ENCODE measurements at places on chromosomes 4 and X.

- DNase-seq = no peak
These were observed 58.0 kb downstream of the ENPEP start for GRCh38 chr4:110533940-110534339.

DNA sequence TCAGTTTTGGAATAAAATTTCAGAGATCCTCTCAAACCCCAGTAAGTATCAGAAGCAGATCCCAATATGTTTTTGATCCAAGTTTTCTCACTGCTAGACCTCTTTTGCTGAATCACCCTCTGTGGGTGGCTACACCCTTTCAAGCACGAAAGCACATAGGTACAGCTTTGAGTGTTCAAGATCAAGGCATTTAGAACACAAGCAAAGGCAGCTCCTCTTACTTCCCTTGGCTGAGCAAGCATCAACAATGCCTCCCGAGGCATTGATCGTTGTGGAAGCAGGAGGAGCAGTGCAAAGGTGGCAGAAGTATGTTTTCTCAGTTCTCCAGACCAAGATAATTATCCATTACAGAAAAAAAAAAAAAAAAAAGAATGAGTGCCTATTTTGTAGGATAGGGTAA, 72.0 kb upstream of the TSPAN7 start:
- no peak for DNase-seq

DNA sequence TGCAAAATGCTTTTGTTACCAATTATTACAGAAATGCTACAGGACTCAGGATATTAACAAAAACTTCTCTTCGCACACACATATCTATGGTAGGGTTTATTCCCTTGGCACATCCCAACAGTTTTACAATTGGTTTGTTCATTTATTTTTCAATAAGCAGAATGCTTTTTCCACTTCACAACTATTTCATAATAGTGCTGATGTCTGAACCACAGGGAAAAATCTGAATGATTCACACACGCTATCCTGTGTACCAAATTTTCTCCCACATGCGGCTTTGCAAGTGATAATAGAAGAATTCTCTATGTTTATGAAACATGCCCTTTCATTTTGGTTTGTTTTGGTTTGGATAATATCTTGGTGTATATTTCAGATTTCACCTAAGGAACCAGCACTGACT, 725.7 kb upstream of the TENM3 start:
- no peak for DNase-seq

GRCh38 chrX:70117738-70118137, 15.5 kb upstream of the IGBP1 start:
- no peak for DNase-seq

GRCh38 chrX:77668391-77669237, 117.4 kb downstream of the ATRX start:
- no peak for DNase-seq

DNA sequence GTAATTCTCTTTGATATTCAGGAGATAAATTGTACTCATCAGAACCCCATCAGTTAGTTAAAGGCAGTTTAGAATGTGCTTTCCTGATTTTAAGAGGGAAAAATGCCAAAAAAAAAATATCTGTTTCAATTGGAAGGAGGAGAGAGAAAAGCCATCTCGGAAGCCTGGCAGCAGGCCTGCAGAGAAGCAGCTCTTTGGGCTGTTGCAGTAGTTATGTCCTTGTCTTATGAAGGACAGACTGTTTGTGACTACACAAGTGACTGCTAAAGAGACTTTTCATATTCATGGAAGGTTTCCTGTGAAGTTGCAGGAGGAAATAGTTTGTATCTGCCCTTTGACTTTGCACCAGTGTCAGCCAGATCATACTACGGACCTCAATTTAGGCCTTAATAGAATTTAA, 88.8 kb downstream of the DCLK2 start:
- DNase-seq = no peak

DNA sequence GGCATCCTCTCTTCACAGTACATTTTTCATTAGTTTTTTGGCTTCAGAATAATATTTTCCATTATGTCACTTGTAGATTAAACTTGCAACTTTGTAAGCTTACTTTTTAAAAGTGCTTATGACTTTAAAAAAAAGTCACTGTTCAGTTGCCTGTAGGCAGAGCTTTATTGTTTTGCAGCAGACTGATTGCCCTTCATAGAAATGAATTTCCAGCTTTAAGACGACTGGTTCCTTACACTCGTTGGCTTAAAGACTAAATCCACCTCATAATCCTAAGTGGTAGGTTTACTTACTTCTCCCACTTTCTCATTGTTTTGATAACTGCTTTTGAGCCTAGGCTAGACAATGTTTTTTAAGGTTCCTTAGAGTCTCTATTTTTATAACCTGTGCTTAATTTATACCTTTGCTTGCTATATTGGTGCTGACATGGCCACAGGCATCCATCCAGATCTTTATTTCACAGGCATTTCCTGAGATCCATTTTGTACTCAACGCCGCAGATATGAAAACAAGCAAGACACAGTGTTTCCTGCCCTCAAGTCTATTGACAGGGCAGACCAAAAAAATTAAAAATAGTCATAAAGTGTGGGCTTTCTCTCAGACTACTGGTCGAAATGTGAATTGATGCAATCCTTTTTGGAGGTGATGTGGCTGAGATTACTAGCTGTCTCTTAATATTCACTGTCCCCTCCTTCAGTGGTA, 12.6 kb upstream of the IL13RA2 start:
- no peak for DNase-seq

GRCh38 chr4:24519649-24520048, 64.7 kb downstream of the DHX15 start:
- DNase-seq = no peak

DNA sequence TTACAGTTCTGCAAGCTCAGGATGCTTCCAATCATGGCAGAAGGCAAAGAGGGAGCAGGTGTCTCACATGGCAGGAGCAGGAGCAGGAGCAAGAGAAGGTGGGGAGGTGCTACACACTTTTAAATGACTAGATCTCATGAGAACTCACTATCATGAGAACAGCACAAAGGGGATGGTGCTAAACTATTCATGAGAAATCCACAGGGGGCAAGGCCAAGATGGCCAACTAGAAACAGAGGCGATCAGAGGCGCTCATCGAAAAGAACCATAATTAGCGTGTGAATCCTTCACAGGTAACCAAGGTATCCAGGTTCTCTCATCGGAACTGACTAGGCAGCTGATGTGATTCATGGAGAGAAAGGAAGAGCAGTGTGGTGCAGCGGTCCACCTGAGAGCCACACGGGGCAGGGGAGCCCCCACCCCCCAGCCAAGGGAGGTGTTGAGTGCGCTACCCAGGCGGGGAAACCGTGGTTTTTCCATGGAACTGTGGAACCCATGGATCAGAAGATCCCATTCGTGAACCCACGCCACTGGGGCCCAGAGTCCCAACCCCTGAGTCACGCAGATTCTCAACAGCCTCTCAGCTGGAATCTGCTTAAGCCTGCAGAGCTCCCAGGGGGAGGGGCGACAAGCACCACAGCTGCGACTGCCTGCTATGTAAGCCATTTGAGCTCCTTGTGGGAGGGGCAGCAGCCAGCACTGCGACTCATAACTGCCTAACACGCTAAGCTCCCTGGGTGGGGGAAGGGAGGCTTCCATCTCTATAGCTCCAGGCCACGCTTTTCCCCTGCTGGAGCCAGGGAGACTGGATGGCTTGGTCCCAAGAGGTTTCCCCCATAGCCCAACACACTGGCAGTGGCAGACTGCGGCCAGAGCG, 46.7 kb downstream of the FGF16 start:
- no peak for DNase-seq

- DNase-seq = no peak
These were observed 66.4 kb upstream of the GUCY1A1 start for GRCh38 chr4:155600244-155600643.

DNA sequence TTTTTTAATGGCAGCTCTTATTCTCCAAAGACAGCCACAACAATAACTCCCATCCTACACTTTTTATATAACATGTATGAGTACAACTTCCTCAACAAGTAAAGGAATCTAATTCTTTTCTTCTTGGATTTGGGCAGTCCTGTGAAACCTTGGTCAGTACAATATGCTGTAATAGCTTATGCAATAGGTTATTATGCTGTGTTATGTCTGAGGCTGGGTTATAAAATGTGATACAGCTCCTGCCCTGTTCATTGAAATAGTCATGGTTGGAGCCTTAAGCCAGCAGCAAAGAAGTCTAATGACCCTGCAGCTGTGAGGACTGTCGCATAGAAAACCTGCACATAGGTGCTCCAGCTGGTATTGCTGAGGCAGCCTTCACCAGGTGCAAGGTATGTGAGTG, 215.8 kb upstream of the RASGEF1B start:
- no peak for DNase-seq

- no peak for DNase-seq
These were observed 787 bp upstream of the TMSB15A start for GRCh38 chrX:102517326-102517725.

- DNase-seq = no peak
These were observed 29.9 kb downstream of the RBMX start for GRCh38 chrX:136850441-136851175.

GRCh38 chrX:107857837-107858236, 32.2 kb downstream of the MID2 start:
- DNase-seq = no peak

DNA sequence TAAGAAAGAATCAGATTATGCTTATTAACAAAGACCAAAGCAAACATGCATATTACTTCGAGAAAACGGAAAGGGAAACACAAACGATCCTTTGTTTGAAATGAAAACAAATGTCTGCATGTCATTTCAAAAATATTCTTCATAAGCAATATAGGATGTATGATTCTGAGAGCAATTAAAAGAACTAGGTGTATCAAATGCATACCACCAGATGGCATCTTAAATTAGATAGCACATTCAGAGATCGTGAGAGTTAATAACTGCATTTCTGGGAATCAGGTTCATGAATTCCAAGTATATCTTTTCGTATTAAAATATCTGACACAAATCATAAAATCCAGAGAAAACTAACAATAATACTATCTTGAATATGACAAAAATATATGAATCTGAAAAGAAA, 159.5 kb downstream of the PPP3CA start:
- no peak for DNase-seq

- DNase-seq = no peak
These were observed 18.0 kb downstream of the BST1 start for GRCh38 chr4:15720851-15721250.

DNA sequence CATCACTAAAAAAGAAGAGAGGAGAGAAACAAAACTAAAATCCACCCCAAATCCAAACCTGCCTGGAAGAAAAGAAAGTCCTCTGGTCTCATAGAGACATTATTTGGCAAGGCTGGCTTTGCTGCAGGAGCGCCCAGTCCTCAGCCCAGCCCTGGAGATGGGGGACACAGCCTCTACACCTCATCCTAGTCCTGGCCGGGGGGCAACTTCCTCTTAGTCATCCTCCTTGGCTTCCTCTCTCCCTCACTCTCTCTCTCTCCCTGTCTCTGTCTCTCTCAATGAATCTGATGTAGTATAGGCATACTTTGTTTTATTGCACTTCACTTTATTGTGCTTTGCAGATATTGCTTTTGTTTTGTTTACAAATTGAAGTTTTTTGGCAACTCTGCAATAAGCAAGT, 55.8 kb upstream of the MAGEB10 start:
- DNase-seq = no peak

GRCh38 chr4:86957215-86957614, 22.4 kb downstream of the AFF1 start:
- no peak for DNase-seq

GRCh38 chr4:36921476-36922216, 322.9 kb upstream of the NWD2 start:
- no peak for DNase-seq

GRCh38 chrX:18016941-18017340, 155.8 kb upstream of the RAI2 start:
- DNase-seq = no peak

Data from stimulated activated CD8-positive, alpha-beta memory T cell treated with anti-CD3 and anti-CD28 coated beads, Interleukin-2, amount 100 ng/mL, for 1 hour (primary cell).